CD4-positive, alpha-beta T cell treated with Interleukin-6 at 100 ng/mL for 8 hours (primary cell): ENCODE measurements at places on chromosomes 3 and 15.

DNA sequence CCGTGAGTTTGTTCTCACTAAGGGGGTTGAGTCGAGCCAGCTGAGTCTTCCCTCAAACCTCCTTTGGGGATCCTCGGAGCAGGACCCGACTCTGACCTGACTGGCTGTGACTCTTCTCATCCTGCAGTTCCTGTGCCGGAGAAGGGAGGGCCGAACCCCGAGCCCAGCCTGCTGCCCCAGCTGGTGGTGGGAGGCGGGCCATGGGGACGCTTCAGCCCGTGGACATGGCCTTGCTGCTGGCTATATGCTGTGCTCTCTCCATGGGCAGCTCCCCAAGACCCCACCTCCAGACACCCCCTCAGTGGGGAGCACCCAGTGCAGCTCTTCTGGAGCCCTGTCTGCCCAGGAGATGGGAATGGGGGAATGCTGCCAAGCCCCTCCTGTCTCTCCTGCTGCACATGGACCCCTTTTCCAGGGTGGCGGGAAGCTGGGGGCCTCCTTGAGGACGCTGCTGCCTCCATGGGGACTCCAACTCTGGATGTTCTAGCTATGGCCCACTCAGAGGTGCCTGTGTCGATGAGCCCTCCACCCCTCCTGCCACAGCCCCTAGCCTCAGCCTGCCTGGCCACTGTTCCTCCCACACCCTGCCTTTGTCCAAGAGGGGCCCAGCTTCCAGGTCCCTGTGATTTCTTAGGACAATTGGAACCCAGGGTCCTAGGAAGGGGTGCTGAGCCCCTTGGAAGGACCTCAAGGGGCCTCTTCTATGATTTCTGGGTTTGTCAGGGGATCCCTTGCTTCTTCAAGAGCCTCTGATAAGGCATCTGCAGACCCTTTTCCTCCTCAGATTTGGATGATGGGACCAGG lies 12.8 kb downstream of the C15orf39 start:
- no peak for DNase-seq

GRCh38 chr15:67824976-67825880 lies at the start of gene SKOR1:
SKOR1 (plus strand) TSS chr15:67825509; CDS start chr15:67825603, 94 bp downstream.
- DNase-seq, result no peak

- DNase-seq, result no peak
Observed at GRCh38 chr3:138325990-138326389, 3.7 kb downstream of the NME9 start.

DNA sequence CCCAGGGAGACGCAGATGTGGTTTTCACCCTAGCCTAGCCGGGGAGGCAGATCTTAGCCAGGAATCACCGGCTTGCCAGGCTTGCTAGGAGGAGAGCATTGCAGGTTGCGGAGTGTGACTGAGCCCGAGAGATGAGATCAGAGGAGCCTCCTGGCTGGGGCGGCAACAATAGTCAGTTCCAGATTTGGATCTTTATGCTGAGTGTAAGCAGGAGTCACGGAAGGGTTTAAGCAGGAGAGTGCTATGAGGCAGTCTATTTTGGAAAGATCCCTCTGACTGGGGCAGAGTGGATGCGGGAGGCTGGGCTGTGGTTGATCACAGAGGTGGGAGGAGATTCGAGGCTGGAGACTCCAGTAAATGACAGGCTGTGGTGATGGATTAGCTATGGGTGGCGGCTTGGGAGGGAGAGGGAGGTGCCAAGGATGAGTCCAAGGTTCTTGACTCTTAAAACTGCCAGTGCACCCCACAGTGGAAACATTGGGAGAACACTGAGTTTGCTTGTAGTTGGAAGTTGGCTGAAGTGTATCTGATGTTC lies 10.4 kb upstream of the BAHD1 start:
- no peak for DNase-seq

DNA sequence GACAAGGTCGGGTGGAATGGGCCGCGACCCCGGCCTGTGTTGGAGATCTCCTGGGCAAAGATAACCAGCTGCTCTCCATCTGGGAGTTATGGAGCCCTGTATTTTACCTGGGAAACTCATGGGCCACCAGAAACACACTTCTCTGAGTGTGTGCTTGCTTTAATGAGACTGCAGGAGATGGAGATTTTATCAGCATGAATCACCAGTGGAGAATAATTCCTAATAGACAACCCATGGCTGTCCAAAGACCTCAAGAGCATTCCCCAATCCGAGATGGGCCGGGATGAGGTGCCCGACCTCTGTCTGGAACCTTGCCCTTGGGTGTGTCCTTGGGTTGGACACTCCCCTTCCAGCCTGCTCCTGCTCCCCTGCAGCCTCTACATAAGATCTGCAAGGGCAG lies 389.3 kb downstream of the GABRG3 start:
- no peak for DNase-seq

DNA sequence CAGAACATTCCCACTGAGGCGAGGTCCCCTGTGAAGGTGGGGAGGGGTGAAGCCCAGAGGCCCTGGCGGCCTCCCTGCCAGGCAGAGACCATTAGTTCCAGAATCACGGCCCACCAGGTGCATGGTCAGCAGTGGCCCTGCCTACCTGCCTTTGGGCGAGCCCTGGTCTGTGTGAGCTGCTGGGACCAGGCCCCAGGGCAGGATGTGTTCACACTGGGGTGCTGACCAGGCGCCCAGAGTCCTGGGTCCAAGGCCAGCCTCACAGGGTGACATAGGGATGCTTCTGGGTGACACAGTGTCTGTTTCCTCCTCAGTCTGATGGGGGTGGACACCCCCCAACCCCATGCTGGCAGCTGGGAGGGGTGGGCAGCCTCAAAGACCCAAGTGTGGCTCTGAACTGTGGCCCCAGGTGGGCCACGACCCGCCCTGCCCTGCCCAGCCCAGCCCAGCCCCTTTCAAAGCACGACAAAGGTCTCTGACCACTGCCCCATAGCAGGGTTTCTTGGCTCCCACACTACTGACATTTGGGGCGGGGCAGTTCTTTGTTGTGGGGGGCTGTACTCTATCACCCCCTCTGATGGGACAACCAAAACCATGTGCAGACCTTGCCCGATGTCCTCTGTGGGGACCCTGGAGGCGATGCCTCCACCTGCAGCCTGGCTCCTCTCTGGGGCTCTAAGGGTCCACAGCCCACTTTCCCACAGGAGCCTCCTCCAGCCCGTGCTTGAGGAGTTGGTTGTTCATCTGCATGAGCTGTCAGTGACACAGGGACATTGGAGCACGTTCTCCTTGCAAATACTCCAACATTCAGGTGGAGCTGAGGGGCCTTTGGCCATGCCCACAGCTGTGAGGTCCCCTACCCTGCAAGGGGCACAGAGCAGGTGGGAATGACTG lies 44.8 kb upstream of the SLC41A3 start:
- DNase-seq, result no peak

- DNase-seq, result peak; percentile 22
Observed at GRCh38 chr3:126983653-126984390, 907 bp downstream of the PLXNA1 start.

DNA sequence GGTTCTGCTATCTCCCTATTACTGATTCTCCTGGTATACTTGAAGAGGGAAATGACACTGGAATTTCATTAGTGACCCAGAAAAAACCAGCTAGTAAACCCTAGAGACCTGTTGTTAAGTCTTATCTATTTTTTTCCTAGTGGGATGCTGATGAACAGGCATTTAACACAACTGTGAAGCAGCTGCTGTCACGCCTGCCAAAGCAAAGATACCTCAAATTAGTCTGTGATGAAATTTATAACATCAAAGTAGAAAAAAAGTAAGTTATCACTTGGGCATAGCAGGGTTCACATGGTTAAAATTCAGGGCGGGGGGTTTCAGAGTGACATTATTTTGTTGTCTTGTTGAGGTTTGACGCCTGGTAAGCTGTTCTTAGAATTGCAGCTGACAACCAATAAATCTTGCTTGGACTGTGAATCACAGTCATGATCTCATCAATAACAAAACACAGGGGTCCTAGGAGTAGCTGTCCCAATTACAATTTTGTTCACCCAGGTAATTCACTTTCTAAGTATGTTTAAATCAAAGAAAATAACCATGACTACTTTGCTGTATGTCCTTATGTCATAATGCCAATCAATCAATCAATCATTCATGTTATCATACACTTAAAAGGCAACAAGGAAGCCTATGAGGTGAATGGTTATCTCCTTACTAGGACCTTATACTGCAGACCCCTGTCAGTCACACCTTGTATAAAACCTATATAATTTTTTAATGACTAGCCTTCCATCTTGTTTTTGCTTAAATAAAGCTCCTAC lies 4.6 kb downstream of the SRP14 start:
- DNase-seq, result no peak

DNA sequence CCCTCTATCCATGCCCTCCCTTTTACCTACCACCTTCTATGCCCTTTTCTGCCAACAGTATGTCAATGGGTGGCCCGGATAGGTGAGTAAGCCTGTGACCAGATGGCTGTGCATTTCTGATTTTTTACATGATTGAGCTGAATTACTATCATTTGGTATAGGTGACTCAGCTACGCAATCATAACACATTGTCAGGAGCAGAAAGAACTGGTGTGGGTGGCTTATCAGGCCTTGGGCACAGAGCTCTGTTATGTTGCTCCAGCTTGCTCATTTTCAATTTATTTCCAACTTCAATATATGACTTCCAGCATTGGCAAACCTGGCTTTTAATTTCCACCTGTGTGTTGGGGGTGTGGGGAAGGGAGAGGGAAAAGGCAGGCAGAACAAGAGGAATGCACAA lies 86.6 kb upstream of the AGBL1 start:
- no peak for DNase-seq

DNA sequence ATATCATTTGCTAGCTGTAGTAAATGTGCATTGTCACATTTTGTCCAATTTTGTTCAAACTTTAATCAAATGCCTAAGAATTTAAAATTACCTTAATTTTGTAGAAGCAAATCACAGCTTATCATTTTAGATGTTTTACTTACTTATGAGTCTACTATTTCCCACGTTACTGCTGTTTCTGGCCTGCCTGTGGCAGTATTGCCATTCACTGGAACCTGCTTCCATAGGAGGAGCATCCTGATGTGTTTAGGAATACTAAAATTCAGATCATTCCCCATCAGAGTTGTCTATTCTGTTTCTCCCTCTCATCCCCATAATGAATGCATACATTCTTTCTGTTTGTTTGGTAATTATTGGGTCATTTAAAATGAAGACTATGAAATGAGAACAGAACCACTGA lies 119.5 kb upstream of the SNRPN start:
- DNase-seq, result no peak

- DNase-seq, result no peak
Observed at GRCh38 chr15:68700455-68701123, 120.1 kb downstream of the ANP32A start.

- no peak for DNase-seq
Observed at GRCh38 chr3:11711876-11712275, 68.2 kb upstream of the VGLL4 start.
